ENCODE measurements at places on chromosomes 3 and 15.

- DNase-seq, result no peak
These were observed 129.8 kb upstream of the CTDSPL start for GRCh38 chr3:37731895-37732294.

DNA sequence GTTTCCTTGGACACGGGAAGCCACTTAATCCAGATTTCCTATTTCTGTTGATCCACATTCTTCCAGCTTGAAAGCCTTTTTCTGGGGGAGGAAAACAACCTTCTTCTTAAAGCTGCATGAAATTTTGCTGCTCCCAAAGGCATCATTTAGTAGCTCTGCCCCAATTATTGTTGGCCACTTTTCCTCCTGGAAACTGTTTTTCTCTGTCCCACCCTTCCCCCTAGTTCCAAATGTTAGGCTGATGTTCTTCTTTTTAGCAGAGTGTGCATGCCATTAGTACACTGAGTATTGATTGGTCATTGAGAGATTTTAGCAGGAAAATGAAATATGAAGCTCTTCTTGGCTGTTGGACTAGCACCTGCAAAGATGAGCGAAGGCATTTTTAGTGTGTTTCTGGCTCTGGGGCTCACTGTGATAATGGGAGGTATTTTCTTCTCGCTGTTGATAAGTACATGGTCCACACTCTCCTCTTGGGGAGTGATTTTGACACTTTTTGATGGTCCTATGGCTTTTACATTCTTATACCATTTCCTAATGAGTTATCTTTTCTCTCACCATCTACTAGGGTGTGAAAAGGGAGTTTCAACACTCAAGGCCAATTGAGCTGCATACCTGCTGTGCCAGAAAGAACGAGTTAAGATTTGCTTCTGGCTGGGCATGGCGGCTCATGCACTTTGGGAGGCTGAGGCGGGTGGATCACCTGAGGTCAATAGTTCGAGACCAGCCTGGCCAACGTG lies 200.5 kb downstream of the PTPRG start:
- no peak for DNase-seq

DNA sequence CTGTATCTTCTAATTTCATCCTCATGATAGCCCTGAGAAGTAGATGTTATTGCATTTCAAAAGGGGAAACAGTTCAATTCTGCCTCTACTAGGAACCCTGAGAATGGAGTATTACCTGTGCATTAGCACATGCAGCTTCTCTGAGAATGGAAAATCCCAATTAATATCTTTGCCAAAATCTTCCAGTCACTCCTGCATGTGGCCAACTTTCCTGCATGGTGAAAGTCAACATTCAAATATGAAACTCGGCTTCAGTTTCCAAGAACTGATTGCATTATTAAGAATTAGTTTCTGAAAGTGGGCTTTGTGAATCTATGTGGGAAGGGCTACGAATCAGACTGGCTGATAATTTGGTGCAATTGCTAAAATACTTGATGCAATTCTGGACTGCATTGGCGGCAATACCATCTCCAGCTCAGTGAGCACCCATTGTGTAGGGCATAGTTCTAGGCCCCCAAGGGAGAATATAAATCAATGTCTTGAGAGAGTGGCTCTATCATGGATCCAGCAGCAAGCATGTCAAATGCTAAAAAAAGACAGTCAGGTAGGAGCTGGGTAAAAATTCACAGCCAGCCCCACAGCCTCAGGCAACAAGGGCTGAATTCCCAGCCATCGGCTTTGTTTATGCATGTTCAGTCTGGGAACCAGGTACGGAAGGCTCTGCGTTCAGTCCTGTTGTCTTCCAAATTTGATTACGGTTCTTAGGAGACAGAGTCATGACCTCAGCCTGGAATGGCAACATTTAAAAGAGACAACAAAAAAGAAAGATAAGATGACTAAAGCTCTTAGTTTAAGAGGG lies 18.8 kb upstream of the BCL6 start:
- no peak for DNase-seq

GRCh38 chr3:52973806-52974205 lies 72.1 kb downstream of the SFMBT1 start:
- no peak for DNase-seq

GRCh38 chr15:66752078-66752477 lies 50.0 kb downstream of the SMAD6 start:
- DNase-seq, result no peak

GRCh38 chr3:162112719-162113118 lies 616.1 kb downstream of the OTOL1 start:
- no peak for DNase-seq

- peak; percentile 49 for DNase-seq
These were observed 664 bp downstream of the PARP3 start for GRCh38 chr3:51942603-51943450.

DNA sequence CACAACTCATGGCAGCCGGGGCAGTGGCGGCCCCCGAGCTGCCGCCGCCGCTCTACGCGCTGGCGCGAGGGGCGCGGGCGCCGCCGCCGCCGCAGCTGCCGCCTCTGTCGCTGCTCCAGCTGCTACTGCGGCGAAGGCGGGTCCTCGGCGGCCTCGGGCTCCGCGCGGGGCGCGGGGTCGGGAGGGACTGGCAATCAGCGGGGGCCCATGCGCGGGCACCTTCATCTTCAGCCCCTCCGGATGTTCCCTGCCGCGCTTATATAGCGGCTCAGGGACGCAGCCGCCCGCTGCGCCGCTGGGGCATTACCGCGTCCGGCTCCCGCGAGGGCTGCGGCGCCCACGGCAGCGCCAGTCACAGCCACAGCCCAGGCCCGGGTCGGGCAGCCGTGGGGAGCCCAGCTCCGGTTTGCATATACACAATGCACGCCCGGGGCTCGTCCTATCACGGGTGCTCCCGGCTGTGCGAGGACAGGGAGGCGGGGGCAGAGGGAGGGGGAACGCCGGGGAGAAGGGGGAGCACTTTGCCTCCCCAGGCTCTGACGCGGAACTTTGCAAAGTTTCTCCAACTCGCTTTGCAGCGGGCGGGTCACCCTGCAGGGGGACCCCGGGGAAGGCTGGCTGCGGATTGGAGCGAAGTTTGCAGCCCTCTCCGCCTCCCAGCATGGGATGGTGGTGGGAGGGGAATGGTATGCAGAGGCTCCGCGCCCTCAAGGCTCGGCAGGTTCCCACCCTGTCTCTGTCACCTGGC lies at the start of gene VGLL3:
Gene VGLL3 (minus strand): TSS at position 416 of the 748 bp plus-strand sequence. CDS start 406 bp downstream, at position 10.
- DNase-seq, result peak; percentile 92

- no peak for DNase-seq
These were observed 934.3 kb downstream of the NTRK3 start for GRCh38 chr15:87322265-87322664.

- no peak for DNase-seq
These were observed 92.8 kb downstream of the PCSK6 start for GRCh38 chr15:101396484-101397261.

- no peak for DNase-seq
These were observed 28.5 kb downstream of the ST3GAL6 start for GRCh38 chr3:98791341-98792325.

DNA sequence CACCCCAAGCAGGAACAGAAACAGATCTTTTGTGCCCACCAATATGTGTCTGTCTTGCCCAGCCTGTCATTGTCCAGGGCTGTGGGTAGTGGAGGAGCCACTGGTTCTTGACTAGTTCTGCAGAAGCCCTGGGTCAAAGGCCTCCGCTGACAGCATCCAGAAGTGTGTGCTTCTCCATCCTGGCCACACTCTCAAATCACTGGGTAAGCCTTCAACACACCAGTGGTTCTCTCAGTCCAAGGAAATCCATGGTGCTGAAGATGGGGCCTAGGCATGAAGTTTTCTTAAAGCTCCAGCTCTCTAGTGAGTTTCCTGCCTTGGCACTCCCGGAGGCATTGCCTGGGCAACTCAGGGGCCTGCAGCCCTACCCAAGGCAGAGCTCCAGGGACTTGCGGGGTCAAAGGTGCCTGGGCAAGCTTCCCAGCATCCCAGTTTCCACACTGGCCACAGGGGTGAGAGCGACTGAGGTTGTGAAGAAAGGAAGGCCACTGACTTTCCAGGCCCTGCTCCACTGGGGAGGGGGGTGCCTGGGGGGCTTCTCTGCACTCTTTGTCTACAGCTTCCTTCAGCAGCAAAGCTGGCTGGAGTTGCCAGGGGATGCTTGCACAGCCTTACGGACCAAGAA lies 37.9 kb upstream of the RPL32 start:
- DNase-seq, result no peak

DNA sequence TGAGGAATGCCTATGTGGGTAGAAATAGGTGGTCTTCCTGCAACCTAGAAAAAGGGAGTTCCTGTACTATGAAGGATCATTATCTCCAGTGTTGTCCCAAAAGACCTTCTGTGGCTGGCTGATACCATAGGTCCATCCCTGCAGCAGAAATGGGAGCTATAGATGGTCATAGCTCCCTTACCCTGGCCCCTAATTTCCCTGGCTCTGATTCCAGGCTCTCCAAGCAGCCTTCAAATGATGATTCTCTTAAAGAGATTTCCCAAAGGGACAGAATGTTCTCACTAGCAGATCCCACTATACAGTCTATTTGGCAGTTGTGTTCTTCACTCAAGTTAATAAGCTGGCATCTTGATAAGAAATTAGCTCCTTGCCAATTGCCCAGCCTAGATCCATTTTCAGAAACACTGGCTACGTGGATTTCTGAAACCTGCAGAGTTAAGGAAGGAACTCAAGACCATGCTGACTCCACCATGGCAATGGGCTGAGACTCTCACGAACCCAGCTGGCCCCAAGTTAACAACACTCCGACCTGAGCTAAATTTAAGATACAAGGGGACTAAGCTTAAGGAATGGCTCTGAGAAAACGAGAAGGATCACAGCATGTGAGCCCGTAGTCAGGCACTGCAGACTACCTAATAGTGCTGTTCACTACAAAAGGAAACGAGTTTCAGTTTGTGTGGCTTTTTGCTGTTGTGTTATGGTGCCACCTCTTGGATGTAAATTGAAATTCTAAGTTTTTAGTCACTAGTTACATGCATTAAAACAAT lies 11.4 kb downstream of the C15orf40 start:
- no peak for DNase-seq

DNA sequence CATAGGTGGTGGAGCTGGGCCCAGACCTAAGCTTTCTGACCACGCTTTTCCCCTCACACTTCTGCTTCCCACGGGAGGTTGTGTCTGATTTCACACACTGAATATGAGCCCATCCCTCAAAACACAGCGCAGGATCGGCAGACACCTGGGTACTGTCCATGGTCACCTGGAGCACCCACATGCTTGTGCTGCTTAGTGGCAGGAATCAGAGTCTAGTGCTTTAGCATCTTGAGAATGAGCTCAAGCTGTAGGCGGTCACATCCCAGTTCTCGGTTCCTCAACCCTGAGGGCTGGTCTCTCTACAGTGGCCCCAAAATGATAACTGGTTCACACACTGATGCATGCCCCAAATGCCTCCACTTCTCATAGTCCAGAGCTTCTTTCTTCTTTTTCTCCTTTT lies 111.0 kb downstream of the SEMA5B start:
- no peak for DNase-seq

- DNase-seq, result no peak
These were observed 12.0 kb downstream of the ARIH1 start for GRCh38 chr15:72486144-72486543.

DNA sequence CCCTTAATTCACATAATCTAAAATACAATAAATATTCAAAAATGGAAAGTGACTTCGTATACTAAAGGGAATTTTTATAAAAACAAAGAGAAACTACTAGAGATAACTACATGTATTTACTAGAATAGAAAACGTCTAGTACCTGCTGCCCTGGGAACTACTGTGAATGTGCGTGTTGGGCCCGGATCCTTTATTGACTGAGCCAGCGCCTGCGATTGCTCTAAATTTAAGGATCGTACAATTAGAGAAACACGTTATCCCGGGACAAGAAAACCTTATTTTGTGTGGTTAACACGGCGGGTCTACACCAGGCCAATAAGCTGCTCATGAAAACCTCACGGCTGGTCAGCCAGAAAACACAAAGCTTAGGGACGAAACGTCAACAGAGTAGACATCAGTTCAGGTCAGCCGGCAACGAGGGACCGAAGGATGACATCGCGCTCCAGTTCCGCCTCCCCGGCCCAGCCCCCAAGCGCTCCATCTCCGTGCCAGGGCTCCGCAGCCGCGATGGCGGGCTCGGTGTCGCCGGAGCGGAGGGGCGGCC lies 555 bp downstream of the TM2D3 start:
- no peak for DNase-seq

- no peak for DNase-seq
These were observed 683.8 kb upstream of the NR2F2 start for GRCh38 chr15:95646484-95647273.

GRCh38 chr15:68082735-68083134 lies 28.6 kb downstream of the PIAS1 start:
- DNase-seq, result no peak

- no peak for DNase-seq
These were observed 158.3 kb downstream of the CNTN3 start for GRCh38 chr3:74456166-74456565.

GRCh38 chr3:142272200-142272891 lies 47.0 kb upstream of the GK5 start:
- no peak for DNase-seq

DNA sequence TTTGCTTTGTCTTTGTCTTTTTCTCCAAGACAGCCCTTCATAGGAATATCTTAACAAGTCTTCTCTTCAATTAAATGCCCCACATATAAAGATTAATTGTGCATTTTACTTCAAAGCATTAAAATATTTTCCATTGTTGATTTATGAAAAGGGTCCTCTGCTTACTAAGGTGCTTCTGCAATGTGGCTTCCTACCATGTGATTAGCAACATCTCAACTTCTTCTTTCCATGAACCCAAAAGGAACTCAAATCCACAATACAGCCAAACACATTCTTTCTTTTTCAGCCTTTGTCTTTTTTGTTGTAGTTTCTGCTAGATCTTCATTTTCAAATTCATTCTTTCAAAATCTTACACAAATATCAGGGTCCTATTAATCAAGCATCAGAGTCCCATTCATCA lies 309.2 kb downstream of the NSUN3 start:
- no peak for DNase-seq

DNA sequence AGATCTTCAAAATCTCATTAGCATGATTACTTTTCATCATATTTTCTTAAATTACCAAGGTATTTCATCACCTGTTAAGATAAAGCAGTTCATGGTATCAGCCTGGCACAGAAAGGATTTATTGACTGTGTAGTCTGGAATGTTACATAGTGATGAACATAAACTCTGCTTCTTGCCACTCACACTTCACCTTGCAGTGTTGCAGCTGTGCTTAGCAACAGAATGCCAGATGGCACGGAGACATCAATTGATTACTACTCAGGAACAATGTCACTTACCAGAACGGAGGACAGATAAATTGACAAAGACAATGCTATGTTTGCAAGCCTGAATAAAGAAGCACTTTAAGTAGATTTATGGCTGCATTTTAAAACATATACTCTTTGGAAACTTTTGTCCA lies 15.0 kb upstream of the BCHE start:
- no peak for DNase-seq

GRCh38 chr3:134624537-134625287 lies 26.1 kb downstream of the KY start:
- DNase-seq, result no peak

DNA sequence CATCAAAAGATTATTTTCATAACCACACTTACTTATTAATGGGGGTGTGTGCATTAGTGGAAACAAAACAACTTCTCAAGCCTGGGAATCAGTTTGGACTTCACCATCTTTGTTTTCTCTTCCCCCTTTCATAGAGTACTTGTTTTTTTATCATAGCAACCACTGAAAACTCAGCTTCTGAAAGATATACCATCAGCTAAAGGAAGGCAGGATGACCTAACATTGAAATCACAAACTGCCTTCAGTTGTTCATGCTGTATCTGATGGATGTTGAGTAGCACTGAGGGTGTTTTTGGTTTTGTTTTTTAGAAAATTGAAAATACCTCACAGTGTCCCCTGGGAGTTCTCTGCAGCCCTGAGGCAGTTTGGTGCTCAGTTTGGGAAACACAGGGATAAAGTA lies 46.5 kb downstream of the NEK10 start:
- DNase-seq, result no peak
